ENCODE measurements at places on chromosomes 3 and 15. TPM values are rescaled to one million over a fixed set of nuclear protein-coding genes. Genes with fewer than 3 reads are reported as not detected.

Gene CPLX3
- 0.27 TPM for polyA plus RNA-seq

Gene CTXN2
- 0.08 TPM for polyA plus RNA-seq

Gene MKRN3
- polyA plus RNA-seq: not detected

Gene CNBP
- 230 TPM for polyA plus RNA-seq

Gene TMEM207
- polyA plus RNA-seq: not detected

Gene UBL7
- 186 TPM for polyA plus RNA-seq

Gene GRM2
- polyA plus RNA-seq: 11.7 TPM

Gene VWA5B2
- 0.53 TPM for polyA plus RNA-seq
